ENCODE measurements at places on chromosomes 11 and 22.

DNA sequence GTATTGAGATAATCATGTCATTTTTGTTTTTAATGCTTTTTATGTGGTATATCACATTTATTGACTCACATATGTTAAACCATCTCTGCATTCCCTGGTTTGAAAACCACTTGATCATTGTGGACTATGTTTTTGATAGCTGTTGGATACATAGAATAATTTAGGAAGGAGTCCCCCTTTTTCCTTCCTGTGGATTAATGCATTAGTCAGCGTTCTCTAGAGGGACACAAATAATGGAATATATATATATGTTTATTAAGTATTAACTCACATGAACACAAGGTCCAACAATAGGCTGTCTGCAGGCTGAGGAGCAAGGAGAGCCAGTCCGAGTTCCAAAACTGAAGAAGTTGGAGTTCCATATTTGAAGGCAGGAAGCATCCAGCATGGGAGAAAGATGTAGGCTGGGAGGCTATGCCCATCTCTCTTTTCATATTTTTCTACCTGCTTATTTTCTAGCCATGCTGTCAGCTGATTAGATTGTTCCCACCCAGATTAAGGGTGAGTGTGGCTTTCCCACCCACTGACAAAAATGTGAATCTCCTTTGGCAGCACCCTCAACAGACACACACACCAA, 123.8 kb downstream of the ZNF280B start:
- DNase-seq = no peak

- DNase-seq = no peak
Observed at GRCh38 chr22:42725606-42726355, 5.1 kb upstream of the A4GALT start.

DNA sequence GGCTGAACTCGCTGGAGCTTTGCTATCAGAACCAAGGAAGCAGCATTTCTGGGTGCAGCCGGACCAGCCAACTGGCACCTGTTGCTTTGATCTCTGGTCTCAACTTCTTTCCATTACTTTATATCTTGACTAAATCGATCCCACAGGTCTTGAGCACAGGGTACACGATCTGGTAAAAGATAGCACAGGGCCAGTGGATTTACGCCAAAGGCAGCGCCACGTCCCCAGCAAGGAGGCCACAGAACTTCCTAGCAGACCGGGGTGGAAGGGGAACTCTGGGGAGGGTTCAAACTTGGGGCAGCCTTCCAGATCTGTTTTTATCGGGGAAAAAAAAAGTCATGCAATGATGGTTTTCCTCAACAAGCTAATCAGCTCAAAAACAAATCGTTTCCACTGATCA, 14.0 kb downstream of the VPS37C start:
- DNase-seq = no peak

DNA sequence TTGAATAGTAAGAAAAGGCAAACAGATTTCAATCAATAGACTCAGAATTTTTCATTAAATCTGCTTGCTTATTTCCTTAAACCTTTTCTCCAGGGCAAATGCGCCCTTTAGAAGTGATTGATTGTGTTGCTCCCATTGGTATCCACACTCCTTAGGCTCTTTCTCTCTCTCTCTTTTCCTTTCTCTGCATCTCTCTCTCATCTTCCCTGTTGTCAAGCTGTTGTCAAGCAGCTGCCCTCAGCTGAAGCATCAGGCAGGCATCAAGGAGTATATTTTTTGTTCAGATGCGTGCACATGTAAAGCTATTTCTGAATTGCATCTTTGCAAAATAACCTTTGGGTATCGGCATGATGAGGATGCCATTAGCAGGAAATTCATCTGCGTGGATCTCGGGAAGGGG, 107.2 kb upstream of the PLET1 start:
- no peak for DNase-seq

GRCh38 chr22:35537232-35537631, 3.4 kb upstream of the RASD2 start:
- DNase-seq = no peak

- no peak for DNase-seq
Observed at GRCh38 chr11:63459586-63459985, 31.4 kb downstream of the PLAAT5 start.

DNA sequence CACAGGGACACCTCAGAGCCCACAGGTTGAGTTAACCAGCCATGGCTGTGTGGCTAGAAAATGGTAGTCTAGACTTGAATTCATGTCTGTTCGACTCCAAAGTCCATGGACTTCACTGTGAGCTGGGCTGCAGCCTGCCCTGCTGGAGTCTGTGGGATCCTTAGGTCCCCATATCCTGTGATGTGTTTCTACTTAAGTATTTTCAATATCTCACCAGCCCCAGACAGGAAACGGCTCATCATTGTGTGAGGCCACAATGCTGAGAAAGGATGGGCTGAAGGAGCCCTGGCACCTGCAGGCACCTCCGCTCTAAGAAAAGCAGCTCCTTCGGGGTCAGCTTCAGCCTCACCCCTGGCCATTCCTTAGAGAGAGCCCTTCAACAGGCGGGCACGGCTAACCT, 93.1 kb downstream of the NAT10 start:
- no peak for DNase-seq

DNA sequence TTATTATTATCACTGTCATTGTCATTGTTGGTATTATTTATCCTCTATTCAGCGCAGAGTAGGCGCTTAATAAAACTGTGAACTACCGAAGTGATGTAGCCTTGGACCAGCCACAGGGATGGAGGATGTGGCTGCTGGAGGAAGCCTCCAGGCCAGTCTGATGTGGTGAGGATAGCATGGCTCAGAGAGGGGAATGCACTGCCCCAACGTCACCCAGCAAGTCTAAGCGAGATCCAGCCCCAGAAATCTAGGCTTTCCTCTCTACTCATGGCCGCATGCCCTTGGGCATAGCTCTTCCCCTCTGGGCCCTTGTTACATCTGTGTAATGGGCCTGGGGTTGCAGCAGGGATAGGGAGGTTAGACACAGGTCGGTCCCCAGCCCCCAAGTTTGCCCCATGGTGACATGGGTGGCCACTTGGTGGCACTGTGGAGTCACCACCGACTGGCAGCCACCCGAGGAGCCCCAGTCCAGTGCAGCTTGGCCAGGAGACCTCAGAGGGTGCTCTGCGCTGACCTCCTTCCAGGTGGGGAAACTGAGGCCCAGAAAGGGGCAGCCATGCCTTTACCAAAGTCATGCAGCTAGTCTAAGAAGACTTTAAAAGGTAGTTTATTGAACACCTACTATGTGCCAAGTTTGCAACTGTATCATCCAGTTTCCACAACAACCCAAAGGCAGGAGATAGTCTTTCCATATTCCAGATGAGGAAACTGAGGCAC, 395.7 kb downstream of the MN1 start:
- DNase-seq = no peak

GRCh38 chr11:41497974-41498373, 38.5 kb upstream of the LRRC4C start:
- DNase-seq = no peak

- no peak for DNase-seq
Observed at GRCh38 chr11:67303835-67304411, 593 bp downstream of the SSH3 start.

DNA sequence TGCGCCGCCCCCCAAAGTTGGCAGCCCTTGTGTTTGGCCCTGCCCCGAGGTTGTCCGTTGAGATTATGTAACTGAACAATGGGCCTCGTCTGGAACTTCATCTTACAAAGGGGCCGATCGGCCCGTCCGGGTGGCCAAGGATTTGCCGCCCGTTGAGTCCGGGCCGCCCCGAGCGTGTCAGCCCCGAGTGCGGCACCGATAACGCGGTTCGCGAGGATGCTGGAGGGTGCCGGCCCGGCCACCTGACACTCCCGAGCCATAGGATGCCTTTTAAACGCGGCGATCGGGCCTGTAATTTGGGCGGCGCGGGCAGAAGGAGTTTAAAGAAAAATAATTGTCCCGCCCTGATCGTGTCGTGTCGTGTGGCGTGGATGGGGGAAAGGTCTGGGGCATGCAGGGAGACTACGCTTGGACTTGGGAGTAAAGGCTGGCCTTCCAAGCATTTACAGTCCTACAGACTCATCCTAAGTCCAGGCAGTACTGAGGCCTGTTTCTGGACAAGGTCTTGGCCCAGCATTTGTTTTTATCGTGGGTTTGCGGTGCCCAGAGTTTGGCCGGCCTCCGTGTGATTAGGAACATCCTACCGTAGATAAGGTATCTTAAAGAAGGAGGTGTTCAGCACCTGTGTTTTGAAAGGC, 1.3 kb downstream of the WEE1 start:
- no peak for DNase-seq

Data from stimulated activated CD4-positive, alpha-beta T cell treated with anti-CD3 and anti-CD28 coated beads, Interleukin-1b, Interleukin-23, amount 100 ng/mL, for 1 hour (primary cell).